Activated gamma-delta T cell treated with anti-CD3 and anti-CD28 coated beads, Interleukin-2, amount 50 U/mL, for 16 hours (primary cell): ENCODE measurements at places on chromosomes 6 and 20.

DNA sequence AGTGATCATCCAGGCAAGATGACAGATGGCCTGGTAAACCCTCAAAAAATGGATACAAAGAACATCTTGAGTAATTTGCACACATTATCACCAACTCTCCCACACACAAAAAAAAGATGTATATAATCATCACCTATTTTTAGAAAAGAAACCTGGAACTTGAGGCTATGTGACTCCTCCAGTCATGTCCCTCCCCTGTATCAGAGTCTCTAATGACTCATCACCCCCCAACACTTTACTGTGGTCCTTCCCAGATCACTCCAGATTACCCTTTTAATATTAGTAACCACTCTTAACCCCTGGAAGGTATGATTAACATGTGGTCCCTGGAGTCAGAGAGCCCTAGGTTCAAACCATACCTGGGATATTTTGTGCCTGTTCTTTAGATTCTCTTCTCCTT lies 144.8 kb downstream of the ZNF217 start:
- DNase-seq = no peak

- no peak for DNase-seq
These were observed 337.4 kb downstream of the TAF4 start for GRCh38 chr20:61728326-61728725.

DNA sequence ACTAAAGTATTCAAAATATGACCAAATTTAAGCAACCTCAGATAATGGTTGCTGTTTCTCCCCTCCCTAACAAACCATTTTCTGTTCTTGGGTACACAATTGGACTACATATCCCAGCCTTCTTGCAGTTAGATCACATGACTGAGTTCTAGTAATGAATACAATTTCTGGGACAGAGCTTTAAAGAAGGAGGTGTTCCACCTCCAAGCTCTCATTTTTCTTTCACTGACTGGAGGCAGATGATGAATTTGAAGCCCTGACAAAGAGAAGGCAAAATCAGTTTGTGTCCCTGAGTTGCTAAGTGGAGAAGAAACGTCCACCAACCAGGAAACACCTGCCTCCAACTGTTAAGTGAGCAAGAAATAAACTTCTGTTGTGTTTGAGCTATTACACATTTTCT lies 117.2 kb downstream of the LCA5 start:
- no peak for DNase-seq

DNA sequence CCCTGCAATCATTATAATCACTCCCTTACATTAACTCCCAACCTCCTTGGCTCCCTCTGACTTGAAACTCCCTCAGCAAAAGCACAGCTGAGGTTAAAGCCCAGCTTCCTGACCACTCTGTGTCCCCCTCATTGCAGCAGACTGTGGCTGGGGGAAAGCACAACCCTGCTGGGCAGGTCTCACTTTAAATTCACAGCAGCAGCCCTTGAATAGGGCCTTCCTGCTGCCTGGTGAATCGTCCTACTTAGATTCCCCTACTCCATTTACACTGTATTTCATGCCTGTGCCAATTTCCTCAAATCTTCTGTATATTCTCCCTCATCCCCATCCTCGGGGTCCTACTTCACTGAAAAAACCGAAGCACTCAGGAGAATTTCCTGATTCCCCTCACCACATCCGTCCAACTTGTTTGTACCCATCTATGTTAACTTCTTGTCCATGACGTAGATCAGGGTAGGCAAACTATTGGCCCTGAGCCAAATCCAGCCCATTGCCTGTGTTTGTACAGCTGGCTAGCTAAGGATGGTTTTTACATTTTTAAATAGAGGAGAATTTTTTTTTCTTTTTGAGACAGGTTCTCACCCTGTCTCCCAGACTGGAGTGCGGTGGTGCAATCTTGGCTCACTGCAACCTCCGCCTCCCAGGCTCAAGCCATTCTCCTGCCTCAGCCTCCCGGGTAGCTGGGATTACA lies 31.5 kb upstream of the GCM1 start:
- no peak for DNase-seq

- DNase-seq = no peak
These were observed 97.4 kb downstream of the PHACTR1 start for GRCh38 chr6:12814015-12814414.

- DNase-seq = peak; percentile 55
These were observed 6.3 kb upstream of the PARD6B start for GRCh38 chr20:50724851-50725723.

DNA sequence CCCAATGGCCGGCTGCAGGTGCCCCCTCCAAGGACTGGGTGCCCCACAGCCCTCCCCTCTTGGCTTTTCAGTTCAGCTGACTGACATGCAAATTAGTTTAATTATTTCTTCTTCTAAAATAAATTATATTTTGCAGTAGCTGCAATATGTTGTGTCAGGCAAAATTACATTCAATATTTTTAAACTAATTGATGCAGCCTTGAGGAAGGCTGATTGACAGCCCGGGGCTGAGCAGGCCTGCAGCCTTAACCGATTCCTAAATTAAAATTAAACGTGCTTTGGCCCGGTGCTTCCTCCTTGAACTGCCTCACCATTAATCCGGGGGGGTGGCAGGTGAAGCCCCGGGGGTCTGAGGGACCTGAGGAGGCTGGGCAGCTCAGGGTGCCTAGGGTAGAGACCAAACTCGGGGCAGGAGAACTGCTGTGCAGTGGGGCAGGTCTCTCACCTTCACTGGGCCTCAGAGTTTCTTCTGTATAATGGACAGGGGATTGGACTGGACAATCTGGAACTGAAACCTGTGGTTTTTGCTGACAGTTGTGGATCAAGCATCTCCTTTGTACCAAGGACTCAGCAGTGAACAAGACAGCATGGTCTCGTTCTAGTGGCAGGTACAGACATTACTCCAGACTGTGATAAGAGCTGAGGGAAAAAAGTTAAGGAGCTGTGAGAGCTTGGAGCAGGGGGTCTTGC lies 72.5 kb downstream of the CD40 start:
- no peak for DNase-seq

GRCh38 chr6:70414813-70415212 lies 1.5 kb downstream of the FAM135A start:
- DNase-seq = no peak

GRCh38 chr6:111709615-111710398 lies 104.1 kb upstream of the TRAF3IP2 start:
- peak; percentile 26 for DNase-seq

DNA sequence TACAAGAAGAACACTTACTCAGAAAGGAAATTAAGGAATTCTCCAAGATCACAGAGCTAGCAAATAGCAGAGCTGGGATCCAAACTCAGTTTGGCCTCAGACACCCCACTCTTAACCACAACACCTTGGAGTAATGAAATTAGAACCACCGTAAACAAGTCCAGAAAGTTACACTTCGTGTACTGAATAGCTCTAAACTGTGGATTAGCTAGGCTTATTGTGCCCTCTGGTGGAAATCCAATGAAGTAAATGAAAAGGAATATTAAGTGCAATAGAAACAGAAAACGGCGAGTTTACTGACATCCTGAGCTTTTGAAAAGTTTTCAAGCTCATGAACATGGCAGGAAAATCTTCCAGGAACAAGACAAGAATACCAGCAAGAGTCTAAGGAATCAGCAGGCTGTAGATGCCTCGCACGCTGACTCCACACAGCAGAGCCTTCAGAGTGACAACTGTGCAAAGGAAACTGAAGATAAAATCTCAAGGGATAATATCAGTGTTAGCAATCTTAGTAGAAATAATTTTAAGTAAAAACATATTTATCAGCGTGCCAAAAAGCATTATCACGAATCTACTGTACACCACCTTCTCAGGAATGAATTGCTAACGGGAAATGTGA lies 34.6 kb downstream of the FBXO5 start:
- DNase-seq = no peak

DNA sequence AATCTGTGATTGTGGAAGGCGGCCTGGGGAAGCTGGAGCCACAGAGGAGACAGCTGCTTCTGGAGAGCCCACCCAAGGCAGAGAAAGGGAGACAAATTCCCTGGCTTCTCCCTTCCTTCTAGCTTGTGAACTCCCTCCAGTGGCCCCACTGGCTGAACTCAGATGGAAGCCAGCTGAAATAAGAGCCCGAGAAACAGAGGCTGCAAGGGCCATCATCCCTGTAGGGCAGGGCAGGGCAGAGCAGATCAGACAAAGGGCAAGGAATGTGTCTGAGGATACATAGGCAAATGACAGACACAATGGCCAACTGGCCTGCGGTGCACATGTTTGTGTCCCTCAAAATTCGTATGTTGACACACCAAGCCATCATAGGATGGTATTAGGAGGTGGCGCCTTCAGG lies 25.3 kb downstream of the MDFI start:
- DNase-seq = no peak

GRCh38 chr6:31125586-31126363 lies 5.5 kb upstream of the CDSN start:
- DNase-seq = no peak

DNA sequence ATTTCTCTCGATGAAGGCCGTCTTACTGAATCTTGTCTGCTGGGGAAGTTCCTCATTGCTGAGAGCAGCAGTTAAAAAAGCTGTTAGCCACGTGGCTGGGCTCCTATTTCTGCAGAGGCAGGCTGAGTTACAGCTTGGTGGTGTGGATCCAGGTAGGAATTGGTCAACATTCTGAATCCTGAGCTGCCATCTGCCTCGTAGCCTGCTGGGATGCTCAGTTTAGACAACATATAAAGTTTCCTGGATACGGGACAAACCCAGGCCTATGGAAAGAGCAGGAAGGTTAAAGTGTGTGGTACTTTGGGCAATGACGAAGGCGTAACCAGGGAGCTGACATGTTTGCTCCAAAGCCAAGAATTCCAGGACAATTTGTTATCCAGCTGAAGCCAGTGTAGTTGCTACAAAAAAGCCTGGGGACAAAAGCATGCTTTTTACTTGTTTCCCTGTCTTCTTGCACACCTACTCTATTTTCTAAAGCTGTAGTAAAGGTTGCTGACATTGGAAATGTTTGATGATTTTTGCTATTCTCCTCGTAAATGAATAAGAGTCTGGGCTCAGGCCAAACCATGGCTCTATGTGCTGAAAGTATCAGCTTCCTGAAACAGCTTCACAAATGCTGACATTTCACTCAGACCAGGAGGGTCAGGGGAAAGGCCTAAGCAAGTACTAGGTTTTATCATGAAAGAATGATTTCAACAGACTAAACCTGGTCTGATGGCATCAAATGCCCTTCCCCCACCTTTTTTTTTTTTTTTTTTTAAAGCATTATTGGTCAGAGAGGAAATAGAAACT lies 12.4 kb upstream of the MYLK2 start:
- no peak for DNase-seq

DNA sequence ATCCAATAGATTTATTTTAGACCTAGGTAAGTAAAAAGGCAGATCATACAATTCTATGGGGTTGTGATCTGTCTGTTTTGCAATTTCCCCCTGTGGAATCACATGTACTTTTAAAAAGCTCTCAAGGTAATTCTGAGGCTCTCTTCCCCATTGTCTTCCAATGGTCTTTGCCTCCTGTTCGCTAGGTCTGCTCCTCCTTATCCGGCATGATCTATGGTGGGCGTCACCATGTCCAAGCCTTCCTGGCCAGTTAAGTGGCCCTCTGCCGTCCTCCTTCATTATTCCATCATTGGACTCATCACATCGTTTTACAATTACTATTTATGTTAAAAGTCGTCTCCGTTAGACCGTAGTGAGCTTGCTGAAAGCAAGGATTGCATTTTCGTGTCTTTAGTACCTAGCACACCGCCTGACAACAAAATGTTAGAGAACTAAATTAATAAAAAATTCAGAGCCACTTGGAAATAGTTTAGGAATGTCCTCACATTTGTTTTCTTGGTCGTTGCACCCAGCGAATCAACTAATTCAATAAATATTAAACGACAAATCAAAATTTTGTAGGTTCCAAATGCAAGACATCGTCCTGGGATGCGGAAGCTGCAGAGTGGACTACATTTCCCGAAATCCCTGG lies 2.2 kb upstream of the STXBP5 start:
- DNase-seq = no peak

GRCh38 chr20:14914633-14915032 lies 577.2 kb upstream of the FLRT3 start:
- no peak for DNase-seq

GRCh38 chr6:113065611-113066010 lies 718.5 kb downstream of the RFPL4B start:
- no peak for DNase-seq

DNA sequence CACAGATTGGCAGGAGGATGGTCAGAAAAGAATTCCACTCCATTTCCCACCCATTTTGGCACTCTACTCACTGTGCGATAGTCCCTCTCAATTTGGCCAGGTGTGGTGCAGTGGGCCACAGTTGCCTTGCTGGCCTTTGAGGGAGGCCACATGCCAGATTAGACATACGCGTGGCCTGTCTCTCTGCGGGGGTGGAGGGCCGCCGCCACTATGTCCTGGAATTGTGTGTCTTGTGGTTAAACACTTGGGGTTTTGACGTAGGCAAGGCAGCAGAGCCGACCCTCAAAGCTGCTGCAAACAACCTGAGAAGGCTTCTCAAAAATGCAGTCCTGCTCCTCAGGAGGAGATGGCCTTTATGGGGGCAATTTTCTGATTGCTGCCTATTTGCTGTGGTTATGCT lies 4.9 kb upstream of the DAAM2 start:
- no peak for DNase-seq

- DNase-seq = no peak
These were observed 92.4 kb downstream of the EYA2 start for GRCh38 chr20:46987001-46987400.

DNA sequence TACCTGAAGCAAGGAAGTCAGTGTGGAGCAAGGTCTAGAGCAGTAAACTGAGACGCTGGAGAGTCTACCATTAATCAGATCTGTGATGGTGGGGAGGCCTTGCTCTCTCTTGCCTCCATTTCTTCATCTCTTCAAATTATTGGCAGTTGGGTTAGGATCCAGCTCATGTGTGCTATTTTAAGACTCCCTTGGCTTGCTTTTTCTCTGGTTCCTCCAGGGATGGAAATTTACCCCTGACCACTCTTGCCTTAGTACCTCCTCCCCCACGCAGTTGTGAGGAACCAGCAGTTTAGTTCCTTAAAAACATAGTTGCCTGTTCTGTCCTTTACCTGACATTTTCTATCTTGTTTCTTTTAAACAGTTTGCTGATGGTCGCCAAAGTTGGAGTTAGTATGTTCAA lies 7.4 kb downstream of the TMEM14C start:
- DNase-seq = no peak

DNA sequence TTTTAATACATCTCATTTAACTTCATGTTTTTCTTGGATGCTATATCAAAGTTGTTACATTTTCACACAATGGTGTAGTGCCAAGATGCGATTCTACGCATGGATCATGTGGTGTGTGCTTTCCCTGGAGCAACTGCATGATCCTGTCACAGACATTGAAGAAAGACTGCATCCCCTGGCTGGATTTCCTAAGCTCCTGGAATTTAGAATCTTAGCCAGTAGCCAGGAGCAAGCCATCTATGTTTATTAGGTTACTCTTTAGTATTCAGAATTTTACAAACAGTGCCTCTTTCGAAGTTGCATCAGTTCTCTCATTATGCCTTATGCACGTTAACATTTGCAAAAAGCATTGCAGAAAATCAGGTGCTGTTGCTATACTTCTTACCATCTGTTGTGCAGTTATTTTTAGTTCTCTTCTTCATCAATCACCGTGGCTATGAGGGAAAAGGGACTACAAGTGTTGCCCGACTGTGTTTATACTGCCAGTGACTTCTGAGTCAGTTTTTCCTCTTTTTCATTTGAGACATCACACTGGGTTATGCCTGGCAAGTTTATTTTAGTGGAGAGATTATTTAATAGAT lies 584.2 kb downstream of the BCKDHB start:
- no peak for DNase-seq
